ENCODE measurements at places on chromosomes 7 and 10.

DNA sequence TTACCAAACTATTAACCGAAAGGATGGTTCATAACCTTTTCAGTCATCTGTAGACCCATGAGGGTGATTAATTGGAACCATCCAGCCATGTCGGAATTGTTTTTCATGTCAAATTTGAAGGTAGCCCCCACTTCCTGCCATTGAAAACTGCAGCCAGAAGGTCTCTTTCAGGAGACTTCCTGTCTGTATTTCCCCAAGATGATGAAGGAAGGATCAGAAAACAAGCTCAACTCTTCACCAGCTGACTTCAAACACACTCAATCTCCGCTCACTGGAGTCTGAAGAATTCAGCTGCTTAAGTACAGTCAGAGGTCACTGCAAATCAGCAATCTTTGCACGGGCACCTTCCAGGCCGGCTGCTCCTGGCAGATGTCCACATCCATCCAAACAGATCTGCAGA lies 291.7 kb upstream of the NPVF start:
- no peak for DNase-seq

GRCh38 chr7:85055906-85056305 lies 130.9 kb downstream of the SEMA3D start:
- no peak for DNase-seq

DNA sequence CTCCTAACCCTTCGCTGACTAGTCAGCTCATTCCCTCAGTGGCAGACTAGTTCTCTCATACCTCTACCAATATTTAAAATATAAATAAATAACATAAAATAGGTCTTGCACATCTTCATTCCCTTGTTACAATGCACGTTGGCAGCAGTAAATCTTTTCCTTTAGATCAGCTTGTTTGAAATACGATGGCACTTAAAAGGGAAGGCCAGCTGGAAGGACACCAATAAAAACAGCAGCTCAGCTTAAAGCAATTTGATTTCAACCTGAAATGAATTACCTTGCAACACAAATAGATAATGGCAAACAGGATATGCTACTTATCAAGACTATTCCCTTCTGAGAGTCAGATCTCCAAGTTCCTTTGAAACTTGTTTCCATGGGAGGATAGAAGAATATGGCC lies 321.8 kb downstream of the GFRA1 start:
- no peak for DNase-seq

- no peak for DNase-seq
These were observed 9.6 kb downstream of the ZKSCAN5 start for GRCh38 chr7:99514050-99514449.

DNA sequence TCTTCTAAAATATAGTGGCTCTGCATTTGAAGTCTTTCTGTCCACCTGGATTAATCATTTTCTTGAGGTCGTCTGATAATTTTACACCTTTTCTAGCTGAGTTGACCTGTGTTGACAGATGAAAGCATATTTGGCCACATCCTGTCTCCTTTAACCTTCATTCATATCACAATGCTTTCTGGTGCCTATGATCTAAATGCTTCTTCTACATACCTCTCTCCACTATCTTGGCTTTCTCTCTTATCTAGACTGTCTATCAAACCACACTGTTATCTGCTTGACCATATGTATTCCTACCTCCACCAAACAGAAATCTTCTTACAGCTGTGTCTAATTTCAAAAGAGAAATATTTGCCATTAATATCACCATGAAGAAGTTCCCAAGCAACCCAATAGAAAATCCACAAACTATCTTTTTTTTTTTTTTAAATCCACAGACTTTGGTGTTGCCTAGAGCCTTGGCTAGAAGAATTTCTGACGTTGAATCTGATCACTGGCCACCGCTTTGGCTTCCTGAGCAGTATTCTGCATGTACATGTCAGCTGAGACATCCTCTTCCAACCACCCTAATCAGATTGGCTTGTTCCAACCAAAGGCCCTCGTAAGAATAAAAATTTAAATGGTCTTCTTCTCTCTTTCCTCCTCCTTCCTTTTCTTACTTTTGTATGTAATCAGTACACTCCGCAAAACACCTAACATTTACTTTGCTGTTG lies 66.3 kb upstream of the SP4 start:
- DNase-seq, result no peak

DNA sequence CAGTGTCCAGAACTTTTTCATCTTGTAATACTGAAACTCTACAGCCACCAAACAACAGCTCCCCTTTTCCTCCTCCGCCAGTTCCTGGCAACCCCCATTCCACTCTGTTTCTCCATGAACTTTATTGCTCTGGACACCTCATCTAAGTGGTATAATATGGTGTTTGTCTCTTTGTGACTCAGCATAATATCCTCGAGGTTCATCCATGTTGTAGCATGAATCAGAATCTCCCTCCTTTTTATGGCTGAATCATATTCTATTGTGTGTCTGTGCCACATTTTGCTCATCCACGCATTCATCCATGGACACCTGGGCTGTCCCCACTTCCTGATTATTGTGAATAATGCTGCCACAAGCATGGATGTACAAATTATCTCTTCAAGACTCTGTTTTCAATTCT lies 124.4 kb upstream of the FGFR2 start:
- no peak for DNase-seq

DNA sequence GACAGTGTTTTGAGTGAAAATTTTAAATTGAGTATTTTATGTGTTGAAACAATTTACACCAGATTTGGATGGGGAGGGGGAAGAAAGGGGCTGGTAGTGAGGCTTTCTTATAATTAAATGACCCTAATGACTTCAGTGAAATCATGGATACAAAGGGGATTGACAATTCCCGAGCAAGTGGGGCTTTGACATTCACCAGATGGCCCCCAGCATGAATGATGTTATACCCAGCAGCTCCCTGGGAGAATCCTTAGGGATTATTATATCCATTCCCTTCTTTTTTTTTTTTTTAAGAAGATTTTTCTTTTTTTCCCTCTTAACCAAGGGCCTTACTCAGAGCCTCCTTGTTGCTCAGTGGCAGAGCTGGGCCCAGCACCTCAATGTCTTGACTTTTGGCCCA lies 17.9 kb downstream of the PLPP4 start:
- no peak for DNase-seq
